ENCODE measurements at places on chromosomes 3 and 15.

GRCh38 chr3:95167748-95168147 is 1104.9 kb downstream of the NSUN3 start:
- no peak for DNase-seq

DNA sequence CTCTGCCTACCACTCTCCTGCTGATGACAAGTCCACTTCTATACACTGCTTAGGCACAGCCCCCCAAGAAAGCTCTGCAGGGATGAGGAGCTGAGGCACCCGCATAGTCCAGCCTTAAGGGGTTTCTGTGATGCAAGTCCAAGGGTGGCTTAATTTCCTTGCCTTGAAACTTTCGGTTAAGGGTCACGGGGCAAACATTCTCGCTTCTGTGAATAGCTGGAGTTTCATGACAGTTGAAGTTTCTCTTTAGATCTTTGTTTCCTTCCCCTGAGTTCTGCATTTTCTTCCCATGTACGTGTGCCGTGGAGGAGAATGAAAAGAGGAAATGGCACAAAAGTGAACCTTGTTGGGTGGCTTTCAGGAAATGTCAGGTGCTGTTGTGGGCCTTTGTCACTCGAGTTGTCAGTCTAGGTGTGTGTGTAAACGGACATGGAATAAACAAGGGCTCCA is 7.0 kb downstream of the GPR160 start:
- DNase-seq, result no peak

DNA sequence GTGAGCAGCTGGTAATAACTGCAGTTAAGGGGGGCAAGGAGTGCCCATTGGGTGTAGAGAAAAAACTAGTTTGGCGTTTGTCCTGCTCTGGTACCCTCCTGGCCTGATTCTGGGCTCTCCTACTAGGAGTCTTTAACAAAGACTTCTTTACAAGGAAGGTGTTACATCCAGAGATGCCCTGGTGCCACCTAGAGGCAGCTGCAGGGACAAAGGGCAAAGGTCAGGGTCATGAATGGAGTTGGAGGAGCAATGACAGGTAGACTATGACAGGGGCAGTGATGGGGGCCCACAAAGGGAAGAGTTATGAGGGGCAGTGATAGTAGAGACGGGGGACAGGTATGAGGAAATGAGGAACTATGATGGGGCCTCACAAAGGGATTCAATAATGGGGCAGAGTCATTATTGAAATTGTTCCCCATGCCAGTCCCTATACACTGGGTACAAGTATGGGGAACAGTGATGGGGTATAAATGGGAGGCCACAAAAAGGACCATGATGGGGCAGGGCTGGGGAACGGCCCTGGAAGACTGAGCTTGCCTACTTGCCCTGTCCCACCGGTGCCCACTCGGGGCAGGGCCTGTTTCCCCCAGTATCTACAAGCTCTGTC is 7.9 kb downstream of the CCDC71 start:
- DNase-seq, result peak; percentile 28

DNA sequence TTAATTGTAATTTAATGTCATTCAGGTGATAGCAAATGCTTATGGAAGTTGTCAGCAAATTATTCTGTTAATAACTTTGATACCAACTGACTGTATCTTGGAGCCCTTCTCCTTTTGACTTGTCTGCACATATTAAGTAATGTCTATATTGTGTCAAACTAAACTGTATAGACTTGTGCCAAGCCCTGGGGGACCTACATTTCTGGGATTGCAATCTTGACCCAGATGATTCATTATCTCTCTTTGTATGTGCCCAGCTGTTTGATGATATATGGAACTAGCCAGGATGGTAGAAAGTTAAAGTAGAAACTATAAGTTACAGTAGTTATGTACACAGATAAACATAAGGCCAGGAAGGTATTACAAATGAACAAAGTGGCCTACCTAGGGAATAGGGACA is 402.8 kb upstream of the RARB start:
- no peak for DNase-seq

DNA sequence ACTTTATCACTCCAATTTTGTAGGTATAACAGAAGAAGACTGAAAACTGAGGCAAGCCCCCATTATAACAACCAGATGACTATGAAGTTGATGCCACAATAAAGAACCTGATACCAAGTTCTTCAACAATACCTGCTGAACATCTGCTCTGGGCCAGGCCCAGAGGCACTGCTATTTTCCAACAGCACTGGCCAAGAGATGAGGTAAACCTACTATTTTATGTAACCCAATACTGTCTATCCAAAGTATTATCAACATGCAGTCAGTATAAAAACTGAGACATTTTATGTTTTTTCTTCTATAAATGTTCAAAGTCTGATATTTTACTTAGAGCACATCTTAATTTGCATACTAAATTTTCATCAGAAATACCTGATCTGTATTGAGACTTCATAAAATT is 6.1 kb downstream of the SPG11 start:
- DNase-seq, result no peak

GRCh38 chr3:87354398-87354797 is 78.0 kb upstream of the POU1F1 start:
- no peak for DNase-seq

GRCh38 chr15:61086012-61086411 is 143.1 kb downstream of the RORA start:
- no peak for DNase-seq

DNA sequence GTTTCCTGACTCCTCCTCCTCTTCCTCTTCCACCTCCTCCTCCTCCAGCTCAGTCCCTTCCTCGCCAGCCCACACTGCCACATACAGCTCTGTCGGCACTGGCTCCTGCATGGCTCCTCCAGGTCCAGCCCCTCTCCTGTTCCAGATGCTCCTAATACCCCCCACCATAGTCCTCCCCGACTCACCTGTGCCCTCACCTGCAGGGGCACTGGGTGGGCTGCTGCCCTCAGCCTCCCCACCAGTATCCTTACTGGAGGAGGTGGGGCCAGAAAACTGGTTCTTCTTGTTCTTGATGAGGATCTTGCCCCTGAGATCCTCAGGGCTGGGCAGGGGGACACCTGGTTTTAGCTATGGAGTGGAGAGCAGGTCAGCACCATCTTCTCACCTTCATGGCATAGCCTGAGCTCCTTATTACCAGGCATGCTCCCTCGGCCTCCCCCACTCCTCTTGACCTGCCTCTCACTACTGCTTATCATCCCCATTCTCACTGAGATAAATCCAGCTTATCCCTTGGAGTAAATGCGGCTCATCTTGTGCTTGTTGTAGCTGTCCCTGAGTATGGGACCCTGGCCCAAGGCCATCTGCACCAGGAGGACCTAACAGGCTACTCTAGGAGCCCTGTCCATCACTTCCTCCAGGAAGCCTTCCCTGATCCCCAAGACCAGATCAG is 11.0 kb downstream of the PLCB2 start:
- no peak for DNase-seq

- no peak for DNase-seq
Measured at GRCh38 chr15:92811148-92811913, 88.8 kb upstream of the CHD2 start.

DNA sequence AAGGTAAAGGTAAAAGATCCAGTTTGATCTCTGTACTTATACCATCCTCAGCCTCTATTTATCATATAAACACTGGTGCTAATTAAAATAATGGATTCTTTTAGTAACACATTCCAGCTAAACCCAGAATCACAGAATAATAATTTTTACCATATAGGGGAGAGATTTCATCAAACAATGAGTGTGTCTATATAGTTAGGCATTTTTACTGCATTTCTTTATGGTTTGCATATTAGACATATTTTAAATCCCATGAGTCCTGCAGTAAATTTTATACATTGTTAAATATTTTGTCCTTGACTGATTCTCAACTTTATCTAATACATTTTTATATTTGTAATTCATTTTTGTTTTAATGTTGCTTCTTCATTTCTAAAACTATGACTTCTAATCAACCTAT is 323.7 kb upstream of the AGTR1 start:
- DNase-seq, result no peak

DNA sequence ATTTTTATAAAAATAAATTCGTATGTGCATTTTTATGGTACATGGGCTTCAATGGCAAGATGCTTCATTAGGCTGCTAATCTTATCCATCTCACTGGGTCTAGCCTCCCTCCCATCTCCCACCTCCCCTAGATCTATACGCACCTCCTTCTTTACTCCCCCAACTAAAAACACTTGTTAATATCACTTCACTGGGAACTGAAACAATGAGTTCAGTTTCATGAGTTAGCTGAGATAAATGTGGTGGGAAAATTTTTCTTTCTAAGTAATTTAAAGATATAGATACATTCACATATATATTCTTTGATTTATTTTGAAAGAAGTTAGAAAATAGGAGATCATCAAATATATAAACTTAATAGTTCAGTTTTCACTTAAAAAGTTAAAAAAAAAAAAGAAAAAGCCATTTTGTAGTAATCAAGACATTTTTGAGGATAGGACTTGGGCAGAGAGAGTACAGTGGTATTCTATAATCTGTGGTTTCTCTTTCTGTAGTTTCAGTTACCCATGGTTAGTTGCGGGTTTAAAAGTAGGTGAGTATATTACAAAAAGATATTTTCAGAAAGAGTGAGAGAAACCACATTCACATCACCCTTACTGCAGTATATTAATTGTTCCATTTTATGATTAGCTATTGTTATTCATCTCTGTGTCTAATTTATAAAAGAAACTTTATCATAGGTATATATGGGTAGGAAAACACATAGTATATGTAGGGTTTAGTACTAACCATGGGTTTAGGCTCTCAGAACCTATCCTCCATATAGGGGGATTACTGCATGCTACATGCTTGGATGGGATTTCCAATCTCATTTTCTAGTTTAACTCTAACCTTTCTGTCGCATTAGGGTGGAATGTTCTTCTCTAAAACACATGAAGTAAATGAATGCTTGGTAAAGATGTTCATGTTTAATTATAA is 316.0 kb upstream of the CBLB start:
- DNase-seq, result no peak

DNA sequence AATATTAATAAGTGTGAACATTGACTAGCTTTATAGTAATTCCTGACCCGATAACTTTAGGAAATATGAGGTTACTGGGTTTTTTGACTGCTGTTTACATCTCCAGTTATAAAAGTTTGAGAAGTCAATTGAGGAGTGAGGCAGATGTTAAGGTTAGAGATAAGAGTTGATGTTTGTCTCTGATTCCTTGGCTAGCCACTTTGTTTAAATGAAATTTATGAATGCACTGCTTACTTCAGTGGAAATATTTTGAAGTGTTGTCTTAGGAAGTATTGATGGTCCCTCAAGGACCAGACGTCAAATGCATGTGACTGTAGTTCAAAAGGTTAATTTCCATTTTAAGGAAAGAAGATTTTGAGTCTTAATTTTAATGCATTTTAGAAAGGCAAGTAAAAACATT is 41.7 kb downstream of the MAP2K5 start:
- no peak for DNase-seq

- DNase-seq, result peak; percentile 42
Measured at GRCh38 chr15:28935316-28935715, 49.5 kb downstream of the APBA2 start.

DNA sequence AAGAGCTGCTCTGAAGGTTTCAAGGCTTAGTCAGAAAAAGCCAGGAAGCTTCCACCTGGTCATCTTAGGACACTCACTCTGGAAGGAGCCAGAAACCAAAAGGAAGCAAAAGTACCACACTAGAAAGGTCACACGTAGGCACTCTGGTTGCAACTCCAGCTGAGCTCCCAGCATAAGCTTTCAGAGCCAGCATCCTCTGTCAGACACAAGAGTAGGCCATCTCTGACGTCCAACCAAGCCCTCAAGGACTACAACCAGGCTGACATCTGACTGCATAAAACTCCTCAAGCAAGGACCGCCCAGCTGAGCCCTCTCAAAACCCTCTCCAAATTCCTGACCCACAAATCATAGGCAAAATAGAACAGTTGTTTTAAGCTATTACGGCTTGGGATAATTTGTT is 12.8 kb downstream of the SH3BP5 start:
- no peak for DNase-seq

GRCh38 chr15:61227269-61227949 is 1.7 kb downstream of the RORA start:
- no peak for DNase-seq

GRCh38 chr3:194000100-194000499 is 135.8 kb upstream of the HES1 start:
- DNase-seq, result no peak

GRCh38 chr3:42853739-42854302 is 21.9 kb downstream of the CYP8B1 start:
- no peak for DNase-seq

DNA sequence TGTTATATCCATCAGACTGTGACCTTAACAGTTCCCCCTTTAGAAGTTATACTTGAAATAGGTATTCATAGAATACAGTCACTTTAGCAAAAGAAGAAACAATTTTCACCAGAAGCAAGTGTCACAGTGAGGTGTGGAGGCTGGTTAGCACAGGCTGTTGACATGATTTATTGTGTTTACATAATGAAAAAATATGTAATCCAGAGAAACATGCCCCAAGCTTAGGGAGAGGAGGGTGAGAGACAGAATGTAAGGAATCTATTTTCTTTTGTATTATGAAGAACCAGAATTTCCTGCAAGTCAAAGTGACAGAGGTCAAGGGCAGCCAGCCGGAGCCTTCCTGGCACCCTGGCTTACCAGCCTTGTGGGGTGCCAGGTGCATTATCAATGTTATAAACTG is 4.0 kb downstream of the IL12A start:
- no peak for DNase-seq

DNA sequence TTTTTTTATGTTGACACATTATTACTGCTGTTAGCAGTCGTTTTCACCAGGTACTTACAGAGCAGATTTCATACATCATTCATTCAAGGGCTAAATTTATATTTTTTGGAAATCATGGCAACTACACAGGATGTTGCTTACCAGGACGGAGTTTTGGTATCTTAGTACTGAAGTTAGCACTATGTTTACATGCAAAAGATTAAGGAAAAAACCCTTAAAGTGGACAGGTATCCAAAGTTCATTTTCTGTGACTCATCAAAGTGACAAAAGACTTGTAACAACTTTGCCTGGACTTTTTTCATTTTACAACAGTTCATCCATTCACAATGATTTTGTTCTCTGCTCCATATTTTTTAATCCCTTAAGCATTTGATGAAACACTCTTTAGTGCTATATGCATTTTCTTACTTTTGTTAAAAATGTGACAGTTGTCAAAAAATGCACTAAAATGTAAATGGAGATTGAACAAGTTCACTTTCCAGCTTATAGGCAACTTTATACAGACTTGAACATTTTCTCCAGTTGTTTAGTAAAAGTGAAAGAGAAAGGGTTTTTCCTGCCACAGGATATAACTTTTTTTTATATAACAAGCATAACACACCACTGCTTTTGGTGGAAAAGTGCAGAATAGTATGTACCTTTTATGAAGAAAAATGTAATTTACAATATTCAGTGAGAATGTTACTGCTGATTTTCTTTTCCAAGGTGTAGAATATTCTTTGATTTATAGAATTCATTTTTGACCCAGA is 104.1 kb downstream of the STT3B start:
- no peak for DNase-seq

- no peak for DNase-seq
Measured at GRCh38 chr3:37858742-37859141, 2.9 kb upstream of the CTDSPL start.

DNA sequence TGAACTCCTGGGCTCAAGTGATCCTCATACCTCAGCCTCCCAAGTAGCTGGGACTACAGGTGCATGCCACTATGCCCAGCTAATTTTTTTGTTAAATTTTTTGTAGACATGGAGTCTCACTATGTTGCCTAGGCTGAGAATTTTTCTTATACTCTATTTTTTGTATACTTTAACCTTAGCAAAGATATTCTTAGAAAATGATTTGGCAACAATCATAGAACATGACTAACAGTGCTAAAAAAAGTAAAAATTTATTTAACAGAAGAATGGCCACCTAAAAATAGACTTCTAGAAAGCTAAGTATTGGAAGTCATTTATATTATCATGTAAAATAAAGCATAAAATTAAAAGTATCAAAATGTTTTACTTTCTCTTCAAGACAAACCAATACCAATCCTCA is 322.3 kb downstream of the PLCL2 start:
- DNase-seq, result no peak

- DNase-seq, result no peak
Measured at GRCh38 chr3:69122403-69122802, at the start of gene LMOD3. Gene LMOD3, minus strand, starts transcription at chr3:69122595. Its CDS starts 209 bp downstream, at chr3:69122386.

All from activated CD8-positive, alpha-beta memory T cell treated with anti-CD3 and anti-CD28 coated beads for 1 hour (primary cell).